ENCODE measurements at places on chromosomes 5 and 9.

DNA sequence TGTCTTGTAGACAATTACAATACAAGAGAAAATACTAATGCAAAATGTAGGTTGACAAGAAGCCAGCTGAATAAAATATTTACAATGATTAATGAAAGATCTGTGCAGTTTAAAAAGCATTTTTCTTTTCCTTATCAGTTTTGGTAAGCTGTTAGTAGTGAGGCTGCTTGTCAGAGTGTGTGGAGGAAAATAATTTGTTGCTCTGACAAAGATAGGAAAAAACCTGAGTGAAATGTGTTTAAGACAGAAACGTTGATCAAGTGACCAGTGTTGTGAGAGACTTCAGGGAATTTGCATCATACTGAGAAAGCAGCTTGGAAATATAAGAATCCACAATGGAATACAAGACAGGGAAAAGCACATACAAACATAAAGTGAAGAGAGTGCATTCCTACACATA lies 360.3 kb upstream of the CDH18 start:
- no peak for DNase-seq

DNA sequence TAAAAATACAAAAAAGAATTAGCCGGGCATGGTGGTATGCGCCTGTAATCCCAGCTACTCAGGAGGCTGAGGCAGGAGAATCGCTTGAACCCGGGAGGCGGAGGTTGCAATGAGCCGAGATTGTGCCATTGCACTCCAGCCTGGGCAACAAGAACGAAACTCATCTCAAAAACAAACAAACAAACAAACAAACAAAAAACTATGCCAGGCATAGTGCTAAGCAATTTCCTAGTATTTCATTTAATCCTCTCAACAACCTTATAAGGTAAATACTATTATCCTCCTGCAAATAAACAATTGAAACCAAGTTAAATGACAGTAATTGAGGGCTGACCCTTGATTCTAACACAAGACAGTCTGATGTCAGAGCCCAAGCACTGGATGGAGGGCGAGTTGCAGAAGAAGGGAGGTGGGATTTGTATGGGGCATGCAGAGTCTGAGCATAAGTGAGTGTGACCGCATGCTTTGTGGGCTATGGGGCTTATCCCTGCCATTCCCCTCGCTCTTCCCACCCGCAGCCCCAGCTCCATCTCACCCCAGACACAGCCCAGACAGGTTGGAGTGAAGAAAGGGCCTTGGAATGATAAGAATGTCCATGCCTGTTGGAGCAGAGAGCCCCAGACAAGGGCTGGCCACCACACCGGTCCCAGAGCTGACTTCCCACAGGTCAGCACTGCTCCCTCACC lies 24.3 kb upstream of the RPS14 start:
- no peak for DNase-seq

DNA sequence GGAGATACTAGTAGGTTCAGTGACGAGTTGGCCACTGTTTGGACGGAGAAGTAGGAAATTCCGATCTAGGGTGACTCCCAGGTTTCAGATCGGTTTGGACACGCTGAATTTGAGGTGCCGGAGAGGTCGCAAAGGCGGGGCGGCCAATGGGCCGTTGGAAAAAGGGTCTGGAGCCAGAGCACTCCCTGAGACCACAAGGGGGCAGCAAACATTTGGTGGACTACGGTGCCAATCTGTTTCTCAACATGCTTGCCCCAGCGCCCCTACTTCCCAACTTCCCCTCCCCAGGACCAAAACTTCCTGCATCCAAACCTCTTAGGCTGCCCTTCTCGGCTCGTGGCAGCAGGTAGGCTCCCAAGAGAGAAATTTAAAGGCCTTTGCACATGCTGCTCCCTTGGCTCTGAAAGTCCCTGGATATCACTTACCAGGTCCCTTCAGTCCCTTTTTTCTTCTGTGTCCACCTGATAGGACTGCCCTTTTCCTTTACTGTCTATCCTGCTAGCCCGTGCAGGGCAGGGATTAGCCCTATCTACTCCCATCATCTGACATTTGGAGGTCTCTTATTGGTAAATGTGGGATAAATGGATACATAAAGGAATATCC lies 992 bp upstream of the RPP25L start:
- peak; percentile 79 for DNase-seq

- no peak for DNase-seq
These were observed 364.1 kb upstream of the SLC30A5 start for GRCh38 chr5:68729678-68730077.

Measured in GM12865 (cell line).